GF-D8 (cell line): ENCODE measurements at places on chromosomes 2 and 18.

DNA sequence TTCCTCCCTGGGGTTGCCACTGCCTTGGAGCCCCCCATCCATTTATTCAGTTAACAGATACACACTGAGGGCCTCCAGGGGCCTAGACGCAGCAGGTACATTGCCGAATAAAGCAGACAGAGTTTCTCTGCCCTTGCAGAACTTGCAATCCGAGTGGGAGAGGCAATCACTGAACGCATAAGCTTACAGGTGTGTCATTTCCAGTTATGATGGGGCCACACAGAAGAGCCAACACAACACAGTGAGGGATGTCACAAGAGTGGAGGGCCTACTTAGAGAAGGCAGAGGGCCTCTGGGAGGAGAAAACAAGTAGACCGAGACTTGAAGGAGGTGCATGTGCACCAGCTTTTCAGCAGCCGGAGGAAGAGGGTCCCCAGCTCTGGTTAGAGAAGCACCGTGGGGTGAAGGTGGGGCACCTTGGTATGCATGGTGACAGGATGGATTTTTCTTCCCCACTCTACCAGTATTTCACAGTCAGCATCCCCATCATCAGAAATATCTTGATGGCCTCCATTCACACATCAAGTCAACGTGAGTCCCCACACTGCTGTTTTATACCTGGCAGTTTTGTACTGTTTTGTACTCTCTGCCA, 150.9 kb downstream of the SMAD7 start:
- DNase-seq, result no peak

GRCh38 chr2:194062401-194062800, 1594.6 kb upstream of the SLC39A10 start:
- DNase-seq, result no peak

GRCh38 chr2:69436596-69436937, 668 bp downstream of the NFU1 start:
- DNase-seq, result no peak

GRCh38 chr18:8217051-8217564, 392.1 kb upstream of the RAB12 start:
- no peak for DNase-seq

- DNase-seq, result no peak
Observed at GRCh38 chr2:234751275-234751973, 200.4 kb upstream of the SH3BP4 start.

GRCh38 chr18:79571211-79572092, 108.2 kb upstream of the CTDP1 start:
- DNase-seq, result no peak

- DNase-seq, result no peak
Observed at GRCh38 chr2:198479065-198479464, 674.7 kb downstream of the PLCL1 start.

DNA sequence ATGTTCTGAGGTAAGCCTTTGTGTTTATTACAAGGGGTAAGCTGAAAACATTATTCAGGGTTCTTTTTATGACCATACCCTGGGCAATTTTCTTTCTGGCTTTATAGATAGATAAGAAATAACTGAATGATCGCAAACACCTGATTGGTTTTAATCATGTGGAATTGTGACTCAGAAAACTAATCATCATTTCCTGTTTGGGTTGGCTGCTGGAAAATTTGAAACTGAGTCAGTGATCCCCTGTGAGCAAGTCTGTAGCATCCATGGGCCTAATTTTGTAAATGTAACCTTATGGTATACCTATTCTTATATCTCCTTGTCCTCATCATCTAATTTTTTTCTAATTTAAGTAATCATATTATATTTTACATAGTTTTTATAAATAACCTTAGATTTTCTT, 34.3 kb downstream of the CCDC68 start:
- no peak for DNase-seq

GRCh38 chr2:135926605-135927004, 50.4 kb upstream of the MCM6 start:
- no peak for DNase-seq

- no peak for DNase-seq
Observed at GRCh38 chr2:147469471-147469870, 375.4 kb upstream of the ACVR2A start.

GRCh38 chr2:105834931-105835330, 90.2 kb downstream of the NCK2 start:
- DNase-seq, result no peak

DNA sequence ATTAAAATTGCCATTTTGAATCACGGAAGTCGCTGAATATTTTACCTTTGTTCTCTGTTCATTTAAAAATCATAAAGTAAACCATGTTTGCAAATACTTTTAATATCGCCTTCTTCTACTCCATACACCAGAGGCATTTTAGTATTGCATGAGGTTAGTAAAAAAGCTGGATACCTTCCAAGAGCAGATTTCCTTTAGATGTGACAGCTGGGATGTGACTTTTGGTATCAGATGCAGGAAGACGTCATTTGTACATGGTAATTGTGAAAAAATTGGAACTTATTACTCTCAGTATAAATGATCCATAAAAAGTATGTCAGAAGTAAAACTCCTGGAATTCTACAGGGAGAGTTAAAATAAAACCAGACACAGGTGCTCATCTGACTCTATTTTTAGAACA, 89.5 kb downstream of the SLC4A10 start:
- no peak for DNase-seq

- DNase-seq, result peak; percentile 58
Observed at GRCh38 chr18:3074087-3074486, 61.1 kb upstream of the LPIN2 start.

- no peak for DNase-seq
Observed at GRCh38 chr2:80370375-80371009, 65.9 kb upstream of the LRRTM1 start.

GRCh38 chr2:26088038-26088643, 54.3 kb downstream of the RAB10 start:
- DNase-seq, result no peak

DNA sequence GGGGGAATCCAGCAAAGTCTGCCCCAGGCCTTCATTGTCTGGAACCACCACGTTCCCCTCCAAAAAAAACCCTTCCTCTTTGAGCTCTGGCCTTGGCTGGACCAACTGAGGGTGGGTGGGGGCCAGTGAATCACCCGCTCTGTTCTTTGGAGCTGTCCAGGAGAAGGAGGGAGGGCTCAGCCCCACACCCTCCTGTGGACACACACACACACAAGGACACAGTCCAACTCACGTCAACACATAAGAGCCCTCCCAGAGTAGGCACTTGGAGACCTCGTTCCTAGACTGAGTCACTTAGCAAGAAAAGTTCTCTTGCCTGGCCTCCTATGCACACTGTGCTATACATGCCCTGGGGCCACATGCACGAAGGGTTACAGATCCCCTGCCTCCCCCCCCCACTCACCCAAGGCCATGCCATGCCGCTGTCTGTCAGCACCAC, 1.2 kb upstream of the TNS1 start:
- DNase-seq, result no peak

- DNase-seq, result no peak
Observed at GRCh38 chr18:39168723-39169122, 1603.1 kb upstream of the CELF4 start.

GRCh38 chr18:40415176-40415791, 1539.8 kb upstream of the PIK3C3 start:
- DNase-seq, result no peak

GRCh38 chr2:31161637-31162036, 23.4 kb upstream of the GALNT14 start:
- no peak for DNase-seq

- no peak for DNase-seq
Observed at GRCh38 chr2:132774189-132774588, 104.2 kb upstream of the LYPD1 start.

DNA sequence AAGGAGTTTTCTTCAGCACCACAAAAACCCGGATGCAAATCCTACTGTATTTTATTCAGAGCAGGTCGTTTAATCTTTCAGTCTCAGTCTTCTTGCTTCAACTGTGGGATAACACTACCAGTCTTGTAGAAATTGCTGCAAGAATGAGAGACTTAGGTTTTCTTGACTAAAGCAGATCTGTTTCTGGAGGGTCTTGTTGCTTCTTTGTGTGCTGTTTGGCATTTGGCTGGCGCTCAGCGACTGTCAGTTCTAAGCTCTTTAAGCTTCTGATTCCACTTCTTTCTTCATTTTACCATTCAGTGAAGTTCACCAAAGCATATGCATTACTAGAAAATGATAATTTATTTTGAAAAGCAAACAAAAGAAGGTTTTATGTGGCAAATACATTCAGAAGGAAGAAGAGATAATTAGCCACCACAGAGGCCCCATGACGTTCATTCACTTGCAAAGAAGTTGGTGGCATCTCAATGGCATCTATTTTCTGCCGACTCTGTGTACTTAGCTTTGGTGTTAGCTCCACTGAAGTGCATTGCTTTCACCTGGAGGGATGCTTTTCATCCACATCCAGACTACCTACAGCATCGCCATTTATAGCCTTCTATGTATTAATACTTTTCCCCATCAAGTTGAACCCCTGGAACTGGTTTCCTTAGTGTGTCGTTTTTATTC, 53.7 kb downstream of the TRIB2 start:
- no peak for DNase-seq

- DNase-seq, result no peak
Observed at GRCh38 chr2:143946436-143947391, 573.2 kb downstream of the ZEB2 start.

DNA sequence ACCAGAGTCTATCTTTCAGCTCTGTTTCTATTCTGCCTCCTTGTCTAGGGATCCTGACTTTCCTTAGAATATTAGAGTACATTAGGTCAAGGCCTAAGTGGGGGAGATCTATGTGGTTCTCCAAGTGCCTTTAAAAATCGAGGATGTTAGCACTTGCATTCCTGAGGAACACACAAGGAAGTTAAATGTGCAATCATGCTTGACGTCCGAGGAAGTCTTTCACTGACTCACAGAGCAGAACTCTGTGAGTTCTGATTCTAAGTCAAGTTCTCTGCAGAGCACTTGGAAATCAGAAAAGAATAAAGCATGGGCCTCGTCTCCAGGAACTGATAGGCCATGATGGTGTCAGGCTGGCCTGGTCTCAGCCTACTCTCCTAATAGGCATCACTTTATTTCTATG, 17.2 kb downstream of the FHOD3 start:
- no peak for DNase-seq

- no peak for DNase-seq
Observed at GRCh38 chr2:689237-689636, 12.0 kb upstream of the TMEM18 start.

DNA sequence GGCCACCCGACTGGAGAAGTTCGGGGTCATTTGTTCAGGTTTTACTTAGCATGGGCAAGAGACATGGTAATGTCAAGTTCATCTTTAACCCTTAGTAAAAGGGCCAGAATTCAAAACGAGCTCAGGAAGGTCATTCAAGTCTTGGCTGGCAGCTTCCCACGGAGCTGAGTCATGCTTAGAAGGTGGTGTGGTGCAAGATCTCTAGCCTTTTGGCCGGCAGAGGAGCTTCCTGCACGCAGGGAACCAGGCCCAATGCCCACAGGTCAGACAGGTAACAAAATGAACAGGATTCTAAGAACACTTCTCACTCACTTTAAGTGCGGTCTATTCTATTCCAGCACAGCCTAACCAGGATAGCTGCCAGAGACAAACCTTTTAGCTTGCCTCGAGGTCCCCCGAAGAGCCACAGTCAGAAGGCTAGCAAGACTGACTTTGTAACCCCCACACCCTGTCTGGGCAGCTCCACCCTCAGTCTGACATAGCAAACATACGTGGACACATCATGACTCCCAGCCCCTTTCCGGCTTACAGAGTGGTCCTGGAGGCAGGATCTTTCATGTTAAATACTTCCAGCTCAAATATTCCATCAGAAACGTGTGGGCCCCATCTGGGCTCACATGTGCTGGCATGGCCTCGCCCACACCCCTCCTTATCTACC, 292.7 kb downstream of the BCL11A start:
- DNase-seq, result no peak

DNA sequence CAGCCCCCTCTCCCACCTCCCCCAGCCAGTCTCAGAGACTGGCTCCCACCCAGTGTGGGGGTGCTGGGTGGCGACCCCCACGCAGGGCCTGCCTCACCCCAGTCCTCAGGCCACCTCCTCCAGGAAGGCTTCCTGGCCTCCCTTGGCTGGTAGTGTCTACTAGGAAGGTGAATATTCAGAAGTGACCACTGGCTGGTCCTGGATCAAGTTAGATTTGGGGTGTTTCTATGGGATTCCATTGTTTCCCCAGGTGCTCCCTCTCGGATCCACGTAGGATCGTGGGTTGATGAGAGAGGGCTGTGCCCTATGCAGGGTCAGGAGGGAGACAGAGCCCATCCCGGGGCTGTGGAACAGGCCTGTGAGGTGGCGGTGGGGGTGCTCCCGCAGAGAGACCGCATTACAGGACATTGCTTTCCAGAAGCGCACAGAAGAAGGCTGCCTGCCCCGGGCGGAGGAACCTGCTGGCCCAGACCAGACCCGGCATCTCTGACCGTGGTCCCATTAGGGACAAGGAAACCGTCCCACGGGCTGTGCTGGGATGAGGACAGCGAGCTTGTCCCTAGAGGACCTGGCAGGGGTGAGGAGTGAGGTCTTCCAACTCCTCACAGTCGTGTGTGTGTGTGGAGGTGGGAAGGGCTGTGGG, 3.3 kb downstream of the PDCD1 start:
- no peak for DNase-seq

GRCh38 chr18:46411867-46412690, 244.9 kb downstream of the LOXHD1 start:
- no peak for DNase-seq

DNA sequence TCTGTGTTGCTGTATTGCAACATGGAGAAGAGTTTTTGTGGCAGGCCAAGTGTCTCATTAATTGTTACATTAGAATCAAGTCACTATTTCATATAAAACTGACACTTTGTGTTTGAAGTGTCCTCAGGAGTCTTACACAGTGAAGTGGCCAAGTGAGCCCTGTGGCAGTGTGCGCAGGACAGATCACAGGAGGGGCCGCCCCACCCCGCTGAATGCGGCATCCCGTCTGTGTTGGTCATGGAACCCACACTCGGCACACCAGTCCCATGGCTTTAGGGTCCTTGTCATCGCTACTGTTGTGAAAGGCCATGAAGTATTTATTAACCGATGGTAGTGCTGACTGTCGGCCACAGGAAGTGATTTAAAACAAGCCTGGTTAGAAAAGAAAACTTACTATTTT, 144.7 kb upstream of the NFATC1 start:
- no peak for DNase-seq

- DNase-seq, result no peak
Observed at GRCh38 chr2:47002480-47003381, 87.1 kb upstream of the MCFD2 start.

- no peak for DNase-seq
Observed at GRCh38 chr2:207184348-207184747, 18.6 kb upstream of the KLF7 start.

DNA sequence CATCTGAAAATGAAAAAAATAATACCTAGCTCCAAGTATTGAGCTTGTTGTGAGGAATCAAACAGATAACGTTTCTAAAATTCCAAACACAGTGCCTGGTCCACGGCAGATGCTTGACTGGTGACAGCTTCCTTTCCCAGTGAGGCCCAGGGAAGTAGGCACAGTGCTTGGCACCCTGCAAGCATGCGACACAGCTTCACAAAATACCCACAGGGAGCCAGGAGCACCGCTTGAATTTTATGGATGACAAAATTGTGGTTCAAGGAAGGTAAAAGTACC, 205.1 kb upstream of the TNP1 start:
- DNase-seq, result no peak

- DNase-seq, result no peak
Observed at GRCh38 chr2:132703396-132703795, 33.4 kb upstream of the LYPD1 start.

- DNase-seq, result no peak
Observed at GRCh38 chr18:46475390-46475752, 181.6 kb downstream of the LOXHD1 start.

GRCh38 chr2:107681936-107682335, 144.8 kb upstream of the RGPD4 start:
- no peak for DNase-seq
